Stimulated activated CD4-positive, alpha-beta T cell treated with anti-CD3 and anti-CD28 coated beads, TNF-alpha, amount 100 ng/mL, for 4 hours (primary cell): ENCODE measurements at places on chromosomes 5 and 9.

DNA sequence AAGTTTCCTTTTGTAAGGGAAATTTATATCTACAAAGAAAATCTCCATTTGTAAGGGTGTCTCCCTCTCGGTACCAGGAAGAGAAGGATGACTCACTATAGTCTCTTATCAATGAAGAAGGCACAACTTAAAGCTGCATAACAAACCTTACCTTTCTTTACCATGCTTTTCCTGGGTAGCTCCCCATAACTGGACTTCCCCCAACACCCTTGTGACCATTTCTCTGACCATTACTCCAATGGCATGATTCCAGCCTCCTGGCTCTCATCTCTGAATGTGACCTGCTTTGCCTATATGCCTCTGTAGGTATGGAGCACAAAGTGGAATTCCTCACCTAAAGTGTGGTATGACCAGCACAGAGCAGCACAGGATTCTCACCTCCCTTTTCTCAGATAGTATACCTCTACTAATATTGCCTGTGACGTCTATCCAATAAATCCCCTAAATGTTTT is 62.8 kb downstream of the GNA14 start:
- DNase-seq = no peak

GRCh38 chr9:93590609-93591234 is 14.3 kb downstream of the PHF2 start:
- no peak for DNase-seq

- no peak for DNase-seq
Observed at GRCh38 chr5:178318382-178318781, 85.8 kb upstream of the PHYKPL start.

DNA sequence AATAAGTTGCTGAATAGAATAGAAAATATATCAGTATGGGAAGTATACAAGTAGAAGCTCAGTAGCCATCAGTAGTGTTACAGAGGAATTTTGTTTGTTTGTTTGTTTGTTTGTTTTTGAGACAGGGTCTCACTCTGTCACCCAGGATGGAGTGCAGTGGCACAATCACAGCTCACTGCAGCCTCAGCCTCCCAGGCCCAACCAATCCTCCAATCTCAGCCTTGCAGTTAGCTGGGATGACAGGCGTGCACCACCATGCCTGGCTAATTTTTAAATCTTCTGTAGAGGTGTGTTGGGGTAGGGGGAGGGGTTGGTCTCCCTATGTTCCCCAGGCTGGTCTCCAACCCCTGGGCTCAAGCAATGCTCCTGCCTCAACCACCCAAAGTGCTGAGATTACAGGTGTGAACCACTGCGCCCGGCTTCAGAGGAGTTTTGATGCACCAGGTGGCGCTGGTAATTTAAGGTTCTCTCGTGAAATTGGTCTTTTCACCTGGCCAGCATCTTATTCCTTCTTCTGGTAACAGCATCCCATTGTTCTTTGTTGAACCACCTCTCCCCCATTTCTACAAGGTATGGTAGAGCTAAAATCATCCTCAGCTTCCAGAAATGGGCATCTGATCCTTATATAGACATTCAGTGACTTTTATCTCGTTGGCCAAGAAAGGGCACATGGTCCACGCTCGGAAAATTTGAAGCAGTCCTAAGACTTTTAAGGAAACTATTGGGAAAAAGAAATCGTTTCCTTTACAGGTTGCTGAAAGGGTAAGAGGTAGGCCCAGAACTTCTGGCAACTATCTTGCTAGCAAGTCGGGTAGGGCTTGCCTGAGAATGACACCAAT is 157.1 kb downstream of the ARRDC3 start:
- DNase-seq = peak; percentile 35

GRCh38 chr9:17520268-17521064 is 58.4 kb upstream of the SH3GL2 start:
- no peak for DNase-seq

GRCh38 chr9:75927356-75927755 is 36.9 kb downstream of the PCSK5 start:
- DNase-seq = no peak
